B cell (primary cell): ENCODE measurements at places on chromosomes 1 and 21. TPM values are rescaled to one million over a fixed set of nuclear protein-coding genes. Genes with fewer than 3 reads are reported as not detected.

The TRNP1 gene
- polyA plus RNA-seq: 0.06 and 0.54 TPM in 2 replicates

DNA sequence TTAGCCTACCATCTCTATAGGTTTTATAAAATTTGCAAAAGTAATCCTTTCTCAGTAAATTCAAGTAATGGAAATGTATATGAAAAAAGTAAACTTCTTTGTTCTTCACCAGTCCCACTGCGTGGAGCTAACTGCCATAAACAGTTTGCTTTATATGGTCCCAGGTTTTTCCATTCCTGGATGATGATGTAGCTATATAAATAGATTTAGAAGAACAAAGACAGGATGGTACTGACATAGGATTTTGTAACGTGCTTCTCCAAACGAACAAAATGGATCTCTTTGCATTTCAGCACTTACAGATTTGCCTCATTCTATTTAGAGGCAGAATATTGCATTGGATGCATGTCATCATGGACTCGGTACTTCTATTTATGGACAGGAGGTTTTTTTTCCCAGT lies 57.3 kb downstream of the SMYD2 start:
- no peak overlapping the region for H3K27ac ChIP-seq
- no peaks in the 10 kb centered on the region for H3K4me1 ChIP-seq
- H3K27me3 ChIP-seq: no peaks in the 10 kb centered on the region
- DNase-seq: no peak
- no peaks in the 10 kb centered on the region for H3K36me3 ChIP-seq

The TMPRSS2 gene
- polyA plus RNA-seq: not detected in 2 replicates

The PRAMEF17 gene
- polyA plus RNA-seq: not detected in 2 replicates

- no peaks in the 10 kb centered on the region for H3K4me1 ChIP-seq
- H3K36me3 ChIP-seq: no peaks in the 10 kb centered on the region
- H3K27me3 ChIP-seq: no peaks in the 10 kb centered on the region
- DNase-seq: no peak
Measured at GRCh38 chr1:220955116-220955515, 75.9 kb downstream of the HLX start.

The PPCS gene
- 63.1 and 88.4 TPM in 2 replicates for polyA plus RNA-seq

The NUF2 gene
- polyA plus RNA-seq: 1.3 and 1.5 TPM in 2 replicates

GRCh38 chr1:241881440-241881839 lies 33.4 kb downstream of the EXO1 start:
- H3K27ac ChIP-seq: no peak overlapping the region
- no peaks in the 10 kb centered on the region for H3K27me3 ChIP-seq
- H3K36me3 ChIP-seq: no peaks in the 10 kb centered on the region
- no peak for DNase-seq
- no peak overlapping the region for H3K4me3 ChIP-seq

DNA sequence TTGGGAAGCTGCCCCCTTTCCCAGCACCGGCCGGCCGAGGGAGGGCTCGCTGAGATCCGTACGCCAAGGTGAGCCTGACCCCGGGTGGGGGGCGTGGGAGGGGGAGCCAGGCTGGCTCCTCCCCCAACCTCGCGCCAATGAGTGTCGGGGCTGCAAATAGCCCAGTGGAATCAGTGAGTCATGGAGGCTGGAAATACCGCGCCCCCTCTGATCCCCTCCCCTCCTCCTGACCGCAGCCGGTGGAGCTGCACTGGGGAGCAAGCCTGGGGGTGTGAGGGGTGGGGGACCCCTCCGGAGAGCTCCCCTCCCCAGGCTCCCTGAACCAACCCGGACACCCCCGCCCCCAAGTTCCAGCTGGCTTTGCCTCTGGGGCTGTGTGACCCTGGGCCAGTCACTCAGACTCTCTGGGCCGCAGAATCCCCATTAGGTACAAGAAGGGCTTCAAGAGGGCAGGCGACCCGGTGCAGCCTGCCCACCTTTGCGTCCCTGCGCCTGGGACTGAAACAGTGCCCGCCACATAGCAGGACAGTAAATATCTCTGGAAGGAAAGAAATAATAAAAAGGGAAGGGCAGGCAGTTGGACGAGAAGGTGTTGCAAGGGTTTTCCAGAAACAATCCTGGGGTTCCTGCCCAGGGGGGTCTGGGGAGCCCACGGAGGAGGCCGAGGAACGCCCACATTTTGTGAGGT lies 4.5 kb downstream of the HSPB7 start:
- H3K4me3 ChIP-seq: peak overlapping the region; percentile 54
- no peaks in the 10 kb centered on the region for H3K36me3 ChIP-seq
- peak; percentile 40 for DNase-seq
- H3K27me3 ChIP-seq: no peaks in the 10 kb centered on the region

- H3K27ac ChIP-seq: no peak overlapping the region
- no peak overlapping the region for H3K4me3 ChIP-seq
- H3K27me3 ChIP-seq: peaks cover 2% of the 10 kb centered on the region
- H3K36me3 ChIP-seq: no peaks in the 10 kb centered on the region
Measured at GRCh38 chr1:209878964-209879363, 51.2 kb downstream of the UTP25 start.

- no peaks in the 10 kb centered on the region for H3K27me3 ChIP-seq
- no peak overlapping the region for H3K4me3 ChIP-seq
- no peak overlapping the region for H3K27ac ChIP-seq
- DNase-seq: no peak
- H3K36me3 ChIP-seq: no peaks in the 10 kb centered on the region
Measured at GRCh38 chr1:113036639-113037321, 36.2 kb upstream of the LRIG2 start.

The OPTC gene
- polyA plus RNA-seq: not detected in 2 replicates

DNA sequence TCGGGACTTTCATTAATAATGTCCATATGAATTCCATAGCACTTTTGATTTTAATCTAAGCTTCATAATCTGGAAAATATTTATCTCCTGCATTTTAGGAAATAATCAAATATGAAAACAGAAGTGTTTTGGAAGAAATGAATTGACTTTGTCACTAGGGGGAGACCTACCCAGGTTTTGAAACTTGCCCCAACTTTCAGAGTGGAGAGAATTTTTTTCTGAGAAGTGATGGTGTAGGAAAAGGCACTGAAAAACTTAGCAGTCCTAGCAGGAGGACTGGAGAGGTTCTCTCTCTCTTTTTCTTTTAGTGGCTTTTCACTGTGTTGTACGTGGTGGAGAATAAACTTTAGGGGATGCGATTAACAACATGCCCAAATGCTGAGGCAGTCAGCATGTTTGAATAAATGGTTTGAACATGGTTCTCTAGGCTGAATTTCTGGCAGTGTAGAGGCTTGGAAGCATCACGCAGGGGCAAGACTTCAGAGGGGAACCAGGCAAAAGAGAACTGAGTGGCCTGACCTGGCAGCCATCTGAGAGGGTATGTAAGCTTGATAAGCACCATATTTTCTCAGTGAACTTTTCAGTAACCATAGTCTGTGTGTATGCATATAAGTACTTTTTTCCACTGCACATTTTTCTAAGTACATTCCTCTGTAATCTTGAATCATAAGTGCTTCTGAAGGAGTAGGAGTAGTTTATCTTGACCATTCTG lies 68.3 kb upstream of the NEK7 start:
- no peaks in the 10 kb centered on the region for H3K36me3 ChIP-seq
- no peaks in the 10 kb centered on the region for H3K4me1 ChIP-seq
- DNase-seq: peak; percentile 38

- H3K27ac ChIP-seq: no peak overlapping the region
- DNase-seq: no peak
Measured at GRCh38 chr1:39174390-39175081, 30.0 kb upstream of the MACF1 start.

- no peak overlapping the region for H3K4me3 ChIP-seq
- no peak for DNase-seq
- H3K4me1 ChIP-seq: no peaks in the 10 kb centered on the region
- H3K27ac ChIP-seq: no peak overlapping the region
- no peaks in the 10 kb centered on the region for H3K27me3 ChIP-seq
- H3K36me3 ChIP-seq: no peaks in the 10 kb centered on the region
Measured at GRCh38 chr1:237748171-237748960, 142.4 kb downstream of the ZP4 start.

DNA sequence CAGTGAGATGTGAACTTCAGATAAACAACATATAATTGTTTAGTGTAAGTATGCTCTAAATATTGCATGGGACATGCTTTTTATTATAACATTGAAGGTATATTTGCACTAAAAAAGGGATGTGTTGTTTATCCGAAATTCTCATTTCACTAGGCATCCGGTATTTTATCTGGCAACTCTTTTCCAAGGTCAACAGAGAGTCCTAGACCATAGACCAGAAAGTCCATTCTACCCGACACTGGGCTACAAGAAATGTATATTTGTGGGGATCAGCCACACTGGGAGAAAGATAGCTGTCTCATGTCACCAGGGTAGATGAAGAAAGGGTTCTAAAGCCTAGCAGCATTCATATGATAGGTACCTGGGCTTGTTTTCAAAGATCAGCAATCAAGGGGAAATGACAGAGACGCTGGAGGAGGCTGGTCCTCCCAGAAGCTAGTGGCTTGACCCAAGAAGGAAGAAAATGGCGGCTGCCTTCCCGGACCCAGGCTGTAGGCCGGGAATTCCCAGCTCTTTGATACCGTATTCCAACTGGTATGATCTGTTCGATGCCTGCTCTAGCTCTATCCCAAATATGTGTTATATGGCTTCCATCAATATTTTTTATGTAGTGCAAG lies 161.1 kb upstream of the IRF2BP2 start:
- H3K4me1 ChIP-seq: peaks cover 29% of the 10 kb centered on the region
- H3K27ac ChIP-seq: peak overlapping the region; percentile 90
- no peak overlapping the region for H3K4me3 ChIP-seq
- no peaks in the 10 kb centered on the region for H3K27me3 ChIP-seq
- no peak for DNase-seq
- H3K36me3 ChIP-seq: no peaks in the 10 kb centered on the region

DNA sequence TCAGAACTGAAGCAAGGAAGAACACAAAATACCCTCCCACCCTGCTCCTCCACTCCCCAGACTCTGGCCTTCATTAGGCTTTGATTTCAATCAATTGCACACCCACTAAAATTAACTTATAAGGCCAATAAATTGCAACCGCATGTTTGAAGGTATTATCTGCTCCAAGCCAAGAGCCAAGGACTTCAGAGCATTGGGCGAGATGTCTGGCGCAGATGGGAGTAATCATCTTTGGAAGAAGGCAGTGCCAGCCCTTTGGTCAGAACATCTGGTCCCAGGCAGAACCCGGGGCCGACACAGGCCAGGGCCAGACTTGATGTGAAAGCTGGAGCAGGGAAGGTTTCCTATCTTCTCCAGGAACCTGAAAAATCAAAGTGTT lies 60.0 kb downstream of the SLC66A1 start:
- no peak overlapping the region for H3K4me3 ChIP-seq
- H3K27ac ChIP-seq: no peak overlapping the region
- no peak for DNase-seq
- no peaks in the 10 kb centered on the region for H3K4me1 ChIP-seq
- no peaks in the 10 kb centered on the region for H3K36me3 ChIP-seq

The CXADR gene
- 0.10 TPM in 1 of 2 replicates, not detected in the other for polyA plus RNA-seq

DNA sequence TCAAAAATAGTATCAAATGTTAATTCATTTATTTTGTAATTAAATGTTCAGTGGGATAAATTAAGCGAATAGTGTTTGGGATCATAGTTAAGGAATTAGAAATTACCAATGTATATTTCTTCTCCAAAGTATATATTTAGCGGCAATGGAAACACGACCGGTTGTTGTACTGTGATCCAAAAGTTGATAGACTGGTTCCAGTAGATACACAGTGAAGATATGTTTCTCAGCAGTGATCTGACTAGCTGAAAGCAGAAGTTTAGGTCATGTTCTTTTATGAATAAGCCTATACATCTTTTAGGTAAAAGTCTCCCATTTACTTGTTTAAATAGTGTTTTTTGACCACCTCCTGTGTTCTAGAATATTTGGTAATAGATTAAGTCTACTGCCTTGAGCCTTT lies 8.8 kb downstream of the USP16 start:
- no peaks in the 10 kb centered on the region for H3K4me1 ChIP-seq
- peaks cover 7% of the 10 kb centered on the region for H3K36me3 ChIP-seq
- H3K27me3 ChIP-seq: no peaks in the 10 kb centered on the region

DNA sequence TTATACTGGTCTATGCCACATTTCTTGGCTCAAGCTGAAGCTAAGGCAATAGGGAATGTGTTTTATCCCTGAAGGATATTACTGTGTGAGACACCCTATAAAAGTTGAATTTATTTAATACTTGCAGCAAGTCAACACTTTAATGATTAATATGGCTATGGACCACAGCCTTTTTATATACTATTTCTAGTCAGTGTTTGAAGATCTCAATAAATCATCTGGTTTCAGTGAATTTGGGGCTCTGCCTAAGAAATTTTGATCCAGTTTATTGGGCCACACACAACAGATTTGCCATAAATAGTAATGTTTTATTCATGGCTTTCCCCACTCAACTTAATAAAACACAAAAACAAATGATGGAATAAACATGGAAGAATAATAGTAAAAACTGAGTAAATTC lies 698.3 kb downstream of the ADGRL2 start:
- H3K27me3 ChIP-seq: no peaks in the 10 kb centered on the region
- H3K36me3 ChIP-seq: no peaks in the 10 kb centered on the region
- H3K4me3 ChIP-seq: no peak overlapping the region
- H3K4me1 ChIP-seq: no peaks in the 10 kb centered on the region
- DNase-seq: no peak

DNA sequence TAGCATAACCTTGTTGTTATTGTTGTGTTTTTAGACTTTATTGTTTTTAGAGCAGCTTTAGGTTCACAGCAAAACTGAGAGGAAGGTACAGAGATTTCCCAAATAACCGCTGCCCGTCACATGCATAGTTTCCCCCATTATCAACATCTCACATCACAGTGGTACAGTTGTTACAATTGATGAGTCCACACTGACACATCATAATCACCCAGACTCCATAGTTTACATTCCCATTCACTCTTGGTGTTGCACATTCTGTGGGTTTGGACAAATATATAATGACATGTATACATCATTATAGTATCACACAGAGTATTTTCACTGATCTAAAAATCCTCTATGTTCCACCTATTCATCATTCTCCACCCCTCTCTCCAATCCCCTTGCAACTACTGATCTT lies 25.9 kb upstream of the TOR3A start:
- no peak for DNase-seq
- H3K4me3 ChIP-seq: no peak overlapping the region

DNA sequence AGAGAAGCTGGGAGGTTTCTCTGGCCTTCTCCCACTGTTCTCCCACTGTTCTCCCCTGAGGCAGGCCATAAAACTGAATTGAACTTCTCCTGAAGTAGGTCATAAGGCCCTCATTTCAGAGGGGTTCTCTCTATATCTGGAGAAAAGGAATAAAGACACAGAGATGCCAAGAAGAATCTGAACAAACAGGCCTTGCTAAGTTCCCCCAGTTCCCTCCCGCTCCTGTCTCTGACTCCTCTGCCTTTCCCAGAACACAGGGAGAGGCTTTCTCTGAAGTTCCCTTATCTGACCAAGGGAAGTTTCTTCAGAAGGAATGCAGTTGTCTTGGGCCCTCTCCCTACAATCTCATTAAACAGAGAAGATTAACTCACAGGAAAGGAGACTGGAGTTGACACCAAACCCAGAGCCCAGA lies 83.4 kb downstream of the SLC16A1 start:
- no peaks in the 10 kb centered on the region for H3K27me3 ChIP-seq
- no peak for DNase-seq
- H3K27ac ChIP-seq: no peak overlapping the region
- H3K4me3 ChIP-seq: no peak overlapping the region
- no peaks in the 10 kb centered on the region for H3K4me1 ChIP-seq
- H3K36me3 ChIP-seq: no peaks in the 10 kb centered on the region

The PRELP gene
- polyA plus RNA-seq: not detected in 2 replicates

- no peak for DNase-seq
- no peaks in the 10 kb centered on the region for H3K36me3 ChIP-seq
- peaks cover 6% of the 10 kb centered on the region for H3K4me1 ChIP-seq
- no peak overlapping the region for H3K27ac ChIP-seq
- no peaks in the 10 kb centered on the region for H3K27me3 ChIP-seq
Measured at GRCh38 chr1:1185101-1185765, 11.6 kb downstream of the TTLL10 start.
